Kasumi-1 (cell line): ENCODE measurements at places on chromosomes 2 and 18.

DNA sequence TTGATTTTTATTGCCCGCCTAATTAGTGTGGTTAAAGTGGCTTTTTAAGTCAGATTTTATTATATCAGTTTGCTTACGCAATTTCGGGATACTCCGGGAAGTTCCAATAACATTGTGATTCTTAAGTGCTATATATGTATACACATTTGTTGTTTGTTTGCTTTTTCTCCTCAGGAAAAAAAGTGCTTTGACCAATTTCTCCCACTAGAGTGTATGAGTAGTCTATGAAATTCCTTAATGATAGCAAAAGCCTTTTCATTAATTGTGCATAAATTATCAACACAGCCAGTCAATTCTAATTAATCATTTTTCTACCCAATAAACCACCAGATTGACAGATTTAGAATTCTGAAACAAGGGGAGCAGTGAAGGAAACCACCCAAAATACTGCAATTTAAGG, 172.2 kb downstream of the DPP10 start:
- DNase-seq, result no peak

- no peak for DNase-seq
Observed at GRCh38 chr2:146572598-146572997, 1272.2 kb upstream of the ACVR2A start.

DNA sequence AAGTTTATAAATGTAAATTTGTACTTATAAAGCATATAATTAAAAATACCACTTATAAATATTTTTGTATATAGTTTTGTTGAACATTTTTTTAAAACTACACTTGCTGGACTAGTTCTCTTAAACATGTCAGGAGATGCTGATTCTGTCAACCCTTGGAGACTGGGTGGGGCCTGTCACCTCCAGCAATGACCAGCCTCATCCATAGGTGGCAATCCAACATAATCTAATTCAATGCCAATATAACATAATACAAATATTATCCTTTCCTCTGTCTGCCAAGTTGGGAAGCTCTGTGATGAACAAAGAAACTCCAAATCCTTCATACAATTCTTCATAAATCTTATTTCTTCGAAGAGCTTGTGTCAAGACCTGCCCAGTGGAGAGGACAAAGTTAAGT, 140.4 kb downstream of the RBMS1 start:
- DNase-seq, result peak; percentile 45

DNA sequence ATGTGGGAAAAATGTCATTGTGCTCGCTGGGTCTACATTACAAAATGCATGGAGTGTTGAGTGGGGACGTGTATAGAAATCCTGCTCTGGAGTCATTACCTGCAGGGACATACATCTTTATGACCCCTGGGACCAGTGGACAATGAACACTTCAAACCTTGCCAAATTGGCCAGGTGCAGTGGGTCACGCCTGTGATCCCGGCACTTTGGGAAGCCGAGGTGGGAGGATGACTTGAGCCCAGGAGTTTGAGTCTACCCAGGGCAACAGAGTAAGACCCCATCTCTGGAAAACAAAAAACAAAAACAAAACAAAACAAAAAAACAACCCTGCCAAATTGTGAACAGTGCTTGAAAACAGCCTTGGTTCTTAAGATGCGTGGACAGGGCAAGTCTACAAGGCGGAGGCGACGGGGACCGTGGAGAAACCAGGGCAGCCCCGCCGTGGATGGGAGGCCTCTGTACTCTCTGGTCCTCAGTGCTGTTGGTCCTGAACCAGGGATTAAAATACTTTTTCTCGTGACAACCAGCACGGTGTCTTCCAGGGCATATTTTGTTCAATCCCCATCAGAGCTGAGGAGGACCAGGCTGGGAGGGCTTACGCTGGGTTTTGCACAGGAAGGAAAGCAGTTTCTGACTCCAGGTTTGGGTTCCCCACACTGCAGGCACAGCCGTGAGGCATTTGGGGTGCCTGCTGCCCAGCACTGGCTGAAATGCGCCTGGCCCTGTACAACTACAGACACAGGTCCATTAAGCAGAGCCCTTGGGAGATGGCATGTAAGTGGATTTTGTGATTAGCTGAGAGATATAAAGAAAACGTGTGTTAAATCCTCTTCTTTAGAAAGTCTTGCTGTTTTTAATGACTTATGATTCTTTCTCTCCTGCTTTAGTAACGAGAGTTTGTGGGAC, 13.7 kb downstream of the COLEC11 start:
- DNase-seq, result no peak

DNA sequence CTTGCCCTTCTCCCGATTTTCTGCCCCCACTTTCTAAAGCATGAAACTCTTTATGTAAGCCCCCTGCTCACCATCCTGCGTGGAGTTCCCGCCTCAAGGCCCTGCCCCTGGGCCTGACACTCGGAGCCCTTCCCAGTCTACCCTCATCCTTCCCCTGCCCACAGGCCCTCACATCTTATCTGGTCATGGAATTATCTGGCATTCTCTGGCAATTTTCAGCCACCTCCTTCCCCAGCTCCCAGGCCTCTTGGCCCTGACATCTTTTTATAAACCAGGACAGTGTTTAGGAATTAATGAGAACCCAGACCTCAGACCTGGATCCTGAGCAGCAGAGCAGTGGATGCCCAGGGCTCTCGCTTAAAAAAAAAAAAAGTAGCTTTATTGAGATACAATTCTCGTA, 61.7 kb downstream of the BOLA3 start:
- no peak for DNase-seq

DNA sequence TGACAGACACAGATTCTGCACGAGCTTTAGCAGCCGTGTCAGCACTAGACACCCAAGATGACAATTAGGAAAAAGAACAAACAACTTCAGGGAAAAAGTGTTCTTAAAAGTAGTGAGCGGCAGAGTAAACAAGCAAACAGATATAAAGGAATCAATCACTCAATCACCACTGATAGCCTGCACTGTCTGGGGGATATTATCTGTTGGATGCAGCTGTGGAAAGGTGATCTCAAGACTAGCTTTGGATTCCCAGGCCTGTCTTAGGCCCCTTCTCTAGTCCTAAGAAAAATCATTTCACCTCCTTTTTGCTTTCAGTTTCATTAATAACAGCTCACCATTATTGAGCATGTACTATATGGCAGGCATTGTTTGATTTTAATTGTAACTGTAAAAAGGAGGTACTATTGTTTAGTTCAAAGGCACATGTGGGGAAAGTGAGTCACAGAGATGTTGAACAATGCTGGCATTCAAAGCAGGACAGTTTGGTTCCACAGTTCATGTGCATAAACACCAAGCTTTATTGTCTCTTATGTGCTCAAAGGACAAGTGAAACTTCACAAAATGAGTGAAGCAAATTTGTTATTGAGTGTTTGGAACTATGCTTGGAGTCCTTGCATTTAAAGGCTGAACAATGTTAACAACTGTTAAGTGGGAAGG, 147.3 kb upstream of the TCF4 start:
- DNase-seq, result no peak

- peak; percentile 38 for DNase-seq
Observed at GRCh38 chr18:47149457-47150028, 757 bp downstream of the HDHD2 start.

GRCh38 chr18:3706279-3707097, 256.5 kb downstream of the TGIF1 start:
- no peak for DNase-seq

GRCh38 chr18:31612124-31612523, 20.4 kb downstream of the TTR start:
- no peak for DNase-seq

DNA sequence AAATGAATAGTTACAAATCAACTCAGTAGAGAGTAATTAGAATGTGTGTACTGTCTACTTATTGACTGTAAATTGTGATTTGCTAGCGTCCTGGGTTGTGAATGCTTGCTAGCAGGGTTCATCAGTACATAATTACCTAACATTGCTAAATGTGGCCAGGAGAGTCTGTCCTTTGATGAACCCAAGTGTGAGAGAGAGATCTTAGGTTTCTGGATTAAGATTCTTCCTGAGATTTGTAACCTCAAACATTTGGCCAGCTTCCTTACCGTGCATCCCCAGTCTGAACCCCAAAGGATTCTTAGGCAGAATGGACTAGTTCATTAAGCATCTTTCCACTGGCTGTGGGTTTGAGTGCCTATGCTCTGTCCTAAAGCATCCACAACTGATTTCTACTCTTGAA, 84.0 kb upstream of the ITPRID2 start:
- DNase-seq, result no peak

DNA sequence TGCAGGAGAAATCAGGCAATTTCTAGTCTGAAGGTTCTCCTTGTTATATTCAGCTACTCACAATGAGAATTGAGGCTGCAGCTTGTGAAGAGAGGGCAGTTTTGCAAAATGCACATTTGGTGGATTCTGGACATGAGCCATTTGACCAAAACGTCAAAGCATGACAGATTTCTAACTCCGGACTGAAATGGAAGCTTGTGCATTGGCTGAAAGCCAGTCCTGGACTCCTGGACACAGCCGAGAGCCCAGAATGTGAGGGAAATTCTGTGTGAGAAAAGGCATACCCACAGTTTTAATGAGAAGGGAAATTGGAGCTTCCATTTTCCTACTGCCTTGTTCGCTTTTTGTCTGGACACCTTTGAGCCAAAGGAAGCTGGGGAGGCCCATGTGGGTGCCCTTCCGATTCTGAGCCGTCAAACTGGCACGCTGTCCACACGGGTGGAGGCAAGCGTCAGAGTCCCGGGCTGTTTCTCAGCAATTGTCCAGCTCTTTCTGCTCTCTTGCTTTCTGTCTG, 23.7 kb upstream of the ROCK2 start:
- no peak for DNase-seq

- no peak for DNase-seq
Observed at GRCh38 chr2:105578166-105578565, 166.5 kb upstream of the NCK2 start.

DNA sequence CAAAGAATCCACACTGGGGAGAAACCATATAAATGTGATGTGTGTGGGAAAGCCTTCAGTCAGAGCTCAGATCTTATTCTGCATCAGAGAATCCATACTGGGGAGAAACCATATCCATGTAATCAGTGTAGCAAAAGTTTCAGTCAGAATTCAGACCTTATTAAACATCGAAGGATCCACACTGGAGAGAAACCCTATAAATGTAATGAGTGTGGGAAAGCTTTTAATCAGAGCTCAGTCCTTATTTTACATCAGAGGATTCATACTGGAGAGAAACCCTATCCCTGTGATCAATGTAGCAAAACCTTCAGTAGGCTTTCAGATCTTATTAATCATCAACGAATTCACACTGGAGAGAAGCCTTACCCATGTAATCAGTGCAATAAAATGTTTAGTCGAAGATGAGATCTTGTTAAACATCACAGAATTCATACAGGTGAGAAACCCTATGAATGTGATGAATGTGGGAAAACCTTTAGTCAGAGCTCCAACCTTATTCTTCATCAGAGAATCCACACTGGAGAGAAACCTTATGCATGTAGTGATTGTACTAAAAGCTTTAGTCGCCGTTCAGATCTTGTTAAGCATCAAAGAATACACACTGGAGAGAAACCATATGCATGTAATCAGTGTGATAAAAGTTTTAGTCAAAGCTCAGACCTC, 16.7 kb upstream of the ZSCAN30 start:
- no peak for DNase-seq

DNA sequence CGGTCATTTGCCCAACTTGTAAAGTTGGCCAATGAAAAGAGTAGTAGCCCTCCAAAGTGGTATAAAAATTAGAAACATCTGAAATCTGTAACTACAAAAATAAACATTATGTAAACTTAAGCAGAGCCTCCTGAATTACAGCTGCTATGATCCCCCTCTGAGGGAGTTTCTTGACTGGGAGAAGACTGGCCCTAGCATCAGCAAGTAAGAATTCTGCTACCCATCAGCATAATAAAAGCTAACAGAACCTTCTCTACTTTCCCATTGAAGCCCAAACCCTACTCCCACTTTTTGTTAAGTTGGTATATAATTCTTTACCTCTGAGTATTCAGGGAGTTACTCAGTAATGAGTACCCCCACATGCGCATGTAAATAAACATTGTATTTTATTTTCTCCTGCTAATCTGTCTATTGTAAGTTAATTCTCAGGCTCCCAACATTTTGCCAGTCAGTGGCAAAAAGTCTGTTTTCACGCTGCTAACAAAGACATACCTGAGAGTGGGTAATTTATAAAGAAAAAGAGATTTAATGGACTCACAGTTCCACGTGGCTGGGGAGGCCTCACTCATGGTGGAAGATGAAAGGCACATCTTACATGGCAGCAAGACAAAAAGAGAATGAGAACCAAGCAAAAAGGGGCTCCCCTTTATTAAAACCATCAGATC, 71.3 kb downstream of the MYL12B start:
- no peak for DNase-seq

DNA sequence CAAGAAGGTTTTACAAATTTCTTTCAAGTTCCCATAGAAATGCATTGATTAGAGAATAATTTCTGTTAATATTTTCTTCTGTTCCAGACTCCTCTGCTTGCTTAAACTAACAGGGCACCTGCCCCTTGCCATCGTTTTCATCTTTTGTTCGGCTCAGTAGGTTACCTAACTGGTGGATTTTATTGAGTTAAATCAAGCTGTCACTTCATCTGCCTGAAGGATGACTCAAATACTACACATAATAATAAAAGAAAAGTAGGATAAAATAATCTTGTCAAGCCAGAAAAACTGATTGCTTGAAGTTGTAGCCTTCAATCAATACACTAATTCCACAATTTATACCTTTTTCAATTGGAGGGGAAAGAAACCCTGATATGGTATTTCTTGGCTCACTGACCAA, 234.0 kb downstream of the NR4A2 start:
- DNase-seq, result no peak
